ENCODE measurements at places on chromosomes 6 and 20.
A peak's percentile ranks its signal among the peaks of the same experiment; 100 is the strongest.

GRCh38 chr6:33008944-33009861 lies at the start of gene HLA-DOA:
Gene HLA-DOA (minus strand): TSS chr6:33009591.
- no peak for DNase-seq

- DNase-seq = no peak
These were observed 21.3 kb downstream of the TAF11 start for GRCh38 chr6:34866509-34866908.

DNA sequence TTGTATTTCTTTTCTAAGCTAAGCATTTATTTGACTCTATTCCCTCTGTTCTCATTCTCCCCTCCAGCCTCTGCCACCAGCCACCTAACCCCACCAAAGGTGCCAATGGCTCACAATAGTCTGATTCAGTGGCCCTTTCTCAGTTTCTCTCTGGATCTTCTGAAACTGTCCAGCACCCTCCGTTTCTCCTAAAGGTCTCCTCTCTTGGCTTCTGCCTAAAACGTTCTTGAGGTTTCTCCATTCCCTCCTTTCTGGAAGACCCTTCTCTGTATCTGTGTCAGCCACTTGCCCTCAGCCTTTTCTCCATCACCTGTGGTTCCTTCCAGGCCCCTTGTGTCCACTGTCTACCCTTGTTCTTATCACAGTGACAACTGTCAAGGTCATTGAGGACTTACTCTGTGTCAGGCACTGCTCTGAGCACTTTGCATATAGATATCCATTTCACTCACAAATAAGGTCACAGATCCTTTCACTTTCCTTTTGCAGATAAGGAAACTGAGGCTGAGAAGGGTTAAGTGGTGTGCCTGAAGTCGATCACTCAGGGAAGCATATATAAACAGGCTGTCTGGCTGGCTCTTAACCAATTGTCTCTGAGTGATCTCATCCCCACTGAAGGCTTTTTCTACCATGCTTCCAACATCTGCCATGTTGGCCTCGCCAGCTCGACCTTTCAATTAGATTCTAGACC lies 48.1 kb downstream of the FOXA2 start:
- DNase-seq = no peak

GRCh38 chr20:58001381-58001780 lies 227.1 kb downstream of the ANKRD60 start:
- DNase-seq = no peak

DNA sequence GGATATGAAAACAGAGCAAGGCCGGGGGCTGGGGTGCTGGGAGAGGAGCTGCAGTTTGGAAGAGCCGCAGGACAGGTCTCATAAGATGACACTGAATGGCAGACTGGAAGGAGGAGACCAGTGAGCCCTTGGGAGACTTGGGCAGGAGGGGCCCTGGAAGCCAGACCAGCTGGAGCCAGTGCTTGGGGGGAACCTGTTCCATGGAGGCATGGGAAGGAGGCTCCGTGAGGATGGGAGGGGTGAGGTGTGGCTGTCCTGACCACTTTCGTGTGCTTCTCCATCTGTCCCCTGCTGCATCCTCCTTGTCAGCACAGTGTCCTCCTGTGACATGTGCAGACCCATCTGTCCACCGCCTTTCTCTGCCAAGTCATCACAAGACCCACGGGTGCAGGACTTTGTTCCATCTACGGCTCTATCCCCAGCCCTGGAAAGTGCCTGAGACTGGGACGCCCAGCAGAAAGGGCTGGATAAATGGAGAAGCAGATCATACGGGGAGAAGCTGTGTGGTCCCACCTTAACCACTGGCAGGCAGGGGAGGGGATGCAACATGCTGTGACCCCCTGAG lies 84.8 kb upstream of the MPC1 start:
- no peak for DNase-seq

DNA sequence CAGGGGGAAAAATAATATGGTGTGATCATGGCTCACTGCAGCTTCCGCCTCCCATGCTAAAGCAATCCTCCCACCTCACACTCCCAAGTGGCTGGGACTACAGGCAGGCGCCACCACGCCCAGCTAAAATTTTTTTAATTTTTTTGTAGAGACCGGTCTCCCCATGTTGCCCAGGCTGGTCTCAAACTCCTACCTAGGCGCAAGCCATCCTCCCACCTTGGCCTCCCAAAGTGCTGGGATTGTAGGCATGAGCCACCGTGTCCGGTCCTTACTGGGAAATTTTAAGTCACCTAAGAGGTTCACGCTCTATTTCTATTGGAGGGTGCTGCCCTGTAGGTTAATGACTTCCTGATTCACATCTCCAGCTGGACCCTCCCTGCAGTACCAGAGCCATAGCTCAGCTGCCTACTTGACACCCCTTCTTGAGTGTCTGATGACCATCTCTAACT lies 626 bp upstream of the CDK5RAP1 start:
- DNase-seq = no peak

DNA sequence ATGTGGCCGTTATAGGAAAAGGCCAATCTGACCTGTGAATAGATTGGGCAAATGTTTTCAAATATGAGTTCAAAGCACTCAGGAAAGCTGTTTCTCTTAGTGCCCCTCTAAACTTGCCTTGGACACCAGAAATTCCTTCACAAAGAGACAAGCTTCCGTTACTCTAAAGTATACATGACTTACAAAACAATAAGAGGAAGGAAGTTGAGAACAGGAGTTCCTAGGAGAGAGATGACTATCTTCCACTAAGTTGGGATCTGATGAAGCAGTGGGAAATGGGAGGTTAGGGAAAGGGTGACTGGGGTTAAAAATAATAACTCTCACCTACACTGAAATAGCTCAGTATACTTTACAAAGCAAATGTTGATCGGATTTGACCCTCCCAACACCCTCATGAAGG lies 50.0 kb downstream of the ISM1 start:
- no peak for DNase-seq

DNA sequence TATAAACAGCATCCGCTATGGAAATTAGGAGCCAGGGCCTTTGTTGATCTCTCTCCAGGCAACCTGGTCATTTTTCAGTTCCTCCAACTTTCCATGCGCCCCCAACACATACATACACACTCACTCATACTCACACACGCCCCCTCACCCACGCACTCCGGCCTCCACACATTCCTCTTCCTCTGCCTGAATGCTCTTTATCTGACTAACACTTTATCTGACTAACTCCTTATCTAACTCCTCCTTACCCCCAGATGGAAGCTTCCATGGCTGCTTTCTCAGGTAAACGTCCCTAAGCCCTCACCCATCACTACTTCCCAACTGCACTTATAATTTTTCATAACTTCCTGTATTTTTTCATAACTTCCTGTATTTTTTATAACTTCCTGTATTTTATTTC lies 17.4 kb downstream of the CASS4 start:
- peak; percentile 35 for DNase-seq

GRCh38 chr6:22421198-22421597 lies 124.4 kb upstream of the PRL start:
- no peak for DNase-seq

GRCh38 chr20:3672547-3673171 lies 9.2 kb downstream of the ADAM33 start:
- no peak for DNase-seq

DNA sequence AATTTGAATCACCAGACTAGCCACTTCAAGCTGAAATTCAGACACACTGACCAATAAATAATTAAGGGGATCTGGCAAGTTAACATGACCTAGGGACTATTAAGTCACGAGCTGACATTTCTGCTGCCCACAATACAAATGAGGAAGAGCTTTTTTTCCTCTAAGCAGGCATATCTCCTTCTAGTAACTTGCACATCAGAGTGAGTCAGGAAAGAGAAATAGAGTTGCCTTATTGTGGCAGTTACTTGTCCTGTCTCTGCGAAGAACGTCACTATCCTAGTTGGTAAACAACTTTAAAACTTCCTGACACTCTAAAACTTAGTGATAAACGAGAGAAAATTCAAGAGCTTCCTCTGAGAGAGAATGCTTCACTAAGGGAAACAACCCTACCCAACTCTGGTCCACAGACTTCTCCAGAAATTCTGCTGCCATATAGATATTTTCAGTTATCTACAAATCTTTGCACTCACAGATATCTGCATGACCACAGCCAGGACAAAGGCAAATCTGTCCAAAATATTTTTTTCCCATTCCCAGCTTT lies 4.2 kb downstream of the PLA2G7 start:
- no peak for DNase-seq

- DNase-seq = no peak
These were observed 596.0 kb downstream of the EPM2A start for GRCh38 chr6:145139140-145139850.

GRCh38 chr6:147559006-147559405 lies 50.5 kb downstream of the SAMD5 start:
- DNase-seq = no peak

DNA sequence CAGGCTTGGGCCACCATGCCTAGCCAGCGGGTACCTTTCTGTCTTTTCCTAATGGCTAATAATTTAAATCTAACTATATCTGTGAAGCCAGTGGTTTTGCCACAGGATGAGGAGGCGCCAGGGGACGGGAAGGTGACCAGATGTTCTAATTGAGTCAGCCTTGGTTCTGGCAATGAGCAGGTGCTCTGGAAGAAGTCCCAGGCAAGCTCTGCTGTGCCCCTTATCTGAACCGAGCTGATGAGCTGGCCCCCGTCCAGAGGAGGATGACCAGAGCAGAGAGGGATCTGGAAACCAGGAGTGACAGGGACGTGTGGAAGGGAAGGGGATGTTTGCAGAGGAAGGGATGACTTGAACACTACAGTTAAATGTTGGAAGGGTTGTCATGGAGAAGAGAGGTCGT lies 46.7 kb downstream of the SLC35D3 start:
- no peak for DNase-seq

DNA sequence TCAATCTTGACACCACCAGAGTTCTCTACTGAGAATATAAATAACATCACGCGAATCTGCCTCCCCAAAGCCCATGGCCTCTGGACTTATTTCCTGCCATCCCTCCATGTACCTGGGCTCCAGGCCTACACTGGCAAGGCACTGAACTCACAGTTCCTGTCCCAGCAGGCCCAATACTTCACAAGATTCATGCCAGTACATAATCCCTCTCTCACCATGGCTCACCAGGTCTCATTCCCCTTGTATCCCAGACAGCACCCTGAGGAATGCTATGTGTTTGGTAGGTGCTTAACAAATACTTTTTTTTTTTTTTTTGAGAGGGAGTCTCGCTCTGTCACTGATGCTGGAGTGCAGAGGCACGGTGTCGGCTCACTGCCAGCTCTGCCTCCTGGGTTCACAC lies 1.9 kb downstream of the KIF16B start:
- DNase-seq = no peak

- no peak for DNase-seq
These were observed 70.7 kb upstream of the SMIM29 start for GRCh38 chr6:34319471-34319885.

DNA sequence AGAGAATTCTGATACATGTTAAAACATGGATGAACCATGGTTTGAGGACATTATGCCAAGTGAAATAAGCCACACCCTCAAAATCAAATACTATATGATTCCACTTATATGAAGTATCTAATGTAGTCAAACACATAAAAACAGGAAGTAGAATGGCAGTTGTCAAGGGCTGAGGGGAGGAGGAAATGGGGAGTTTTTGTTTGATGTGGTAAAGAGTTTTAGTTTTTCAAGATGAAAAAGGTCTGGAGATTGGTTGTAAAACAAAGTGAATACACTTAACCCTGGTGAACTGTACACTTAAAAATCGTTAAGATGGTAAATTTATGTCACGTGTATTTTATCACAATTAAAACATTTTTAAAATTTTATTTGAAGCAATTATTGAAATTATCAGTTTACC lies 127.4 kb upstream of the GRIK2 start:
- no peak for DNase-seq

DNA sequence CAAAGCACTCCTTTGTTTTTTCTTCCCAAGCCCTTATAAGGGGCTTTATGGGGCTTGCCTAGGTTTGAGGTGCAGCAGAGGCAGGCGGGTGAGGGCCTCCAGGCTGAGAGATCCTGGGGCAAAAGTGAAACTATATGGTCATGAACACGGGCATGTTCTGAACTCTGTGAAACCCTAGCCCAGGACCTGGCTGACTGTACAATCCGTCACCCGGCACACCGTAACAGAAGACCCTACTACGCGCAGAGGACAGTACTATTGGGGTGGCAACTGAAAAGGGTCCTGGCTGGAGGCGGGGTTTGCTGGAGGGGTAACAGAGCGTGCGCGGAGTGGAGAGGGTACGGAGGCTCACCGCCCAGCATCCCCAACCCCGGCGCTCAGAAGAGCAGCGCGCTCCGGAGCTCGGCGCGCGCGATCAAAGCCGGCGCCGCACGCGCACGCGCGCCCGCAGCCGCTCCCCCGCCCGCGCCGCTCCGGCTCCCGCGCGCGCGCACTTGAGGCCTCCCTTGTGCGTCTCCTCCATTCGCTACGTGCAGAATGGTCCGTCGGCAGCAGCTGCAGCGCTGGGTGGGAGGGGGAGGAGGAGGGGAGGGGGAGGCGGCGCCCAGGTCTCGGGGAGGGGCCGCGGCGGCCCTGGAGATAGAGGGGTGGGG lies 54.2 kb downstream of the MRPL14 start:
- peak; percentile 61 for DNase-seq

- no peak for DNase-seq
These were observed 77.1 kb upstream of the CDYL start for GRCh38 chr6:4698901-4699659.

- no peak for DNase-seq
These were observed 32.7 kb upstream of the MAP7 start for GRCh38 chr6:136582711-136583471.
